ENCODE measurements at places on chromosomes 4 and X.

DNA sequence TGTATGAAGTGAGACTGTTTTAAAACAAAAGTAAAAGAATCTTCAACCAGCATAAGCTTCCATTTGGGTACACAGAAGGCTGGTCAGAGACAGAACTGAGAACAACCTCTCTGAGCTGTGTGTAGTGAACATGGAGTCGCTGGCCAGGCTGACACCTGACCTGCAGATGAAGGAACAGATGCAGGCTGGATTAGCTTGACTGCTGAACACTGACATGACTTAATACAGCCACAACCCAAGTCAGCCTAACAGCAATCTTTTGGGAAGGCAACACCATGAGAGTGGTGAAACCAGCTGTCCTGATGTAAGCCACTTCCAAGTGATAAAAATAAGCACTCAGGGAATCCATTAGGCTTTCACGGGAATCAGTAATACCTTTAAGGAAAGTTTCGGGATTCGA lies 10.1 kb downstream of the SCARB2 start:
- no peak overlapping the region for H3K4me3 ChIP-seq
- H3K27me3 ChIP-seq: no peaks in the 10 kb centered on the region
- H3K27ac ChIP-seq: no peak overlapping the region
- no peaks in the 10 kb centered on the region for H3K36me3 ChIP-seq

DNA sequence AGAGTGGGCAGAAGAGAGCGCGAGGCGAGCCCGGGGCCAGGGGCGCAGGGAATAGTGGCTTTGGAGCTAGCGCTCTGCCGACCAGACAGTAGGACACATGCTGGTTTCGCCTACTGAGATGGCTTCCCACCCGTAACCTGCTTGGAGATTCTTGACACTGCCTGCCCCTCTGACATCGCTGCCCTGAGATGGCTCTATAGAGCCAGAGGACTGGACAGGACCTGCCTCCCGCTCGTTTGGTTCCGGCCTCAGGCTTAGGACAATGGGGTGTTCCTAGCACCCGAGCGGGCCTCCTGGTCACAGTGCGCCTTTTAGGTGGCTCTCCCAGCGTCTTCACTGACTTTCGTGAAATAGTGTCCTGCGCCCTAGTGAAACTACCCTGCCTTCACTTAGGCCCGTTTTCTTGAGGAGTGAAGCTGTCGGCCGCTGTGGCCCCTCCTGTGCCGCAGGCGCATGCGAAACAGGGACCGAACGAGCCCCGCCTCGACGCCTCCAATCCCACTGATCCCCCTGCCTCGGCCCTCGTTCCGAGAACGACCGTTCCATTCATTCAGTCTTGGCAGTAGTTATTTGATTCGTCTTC lies 608 bp downstream of the TAF1 start:
- H3K36me3 ChIP-seq: no peaks in the 10 kb centered on the region
- peak; percentile 33 for DNase-seq
- H3K27me3 ChIP-seq: no peaks in the 10 kb centered on the region

DNA sequence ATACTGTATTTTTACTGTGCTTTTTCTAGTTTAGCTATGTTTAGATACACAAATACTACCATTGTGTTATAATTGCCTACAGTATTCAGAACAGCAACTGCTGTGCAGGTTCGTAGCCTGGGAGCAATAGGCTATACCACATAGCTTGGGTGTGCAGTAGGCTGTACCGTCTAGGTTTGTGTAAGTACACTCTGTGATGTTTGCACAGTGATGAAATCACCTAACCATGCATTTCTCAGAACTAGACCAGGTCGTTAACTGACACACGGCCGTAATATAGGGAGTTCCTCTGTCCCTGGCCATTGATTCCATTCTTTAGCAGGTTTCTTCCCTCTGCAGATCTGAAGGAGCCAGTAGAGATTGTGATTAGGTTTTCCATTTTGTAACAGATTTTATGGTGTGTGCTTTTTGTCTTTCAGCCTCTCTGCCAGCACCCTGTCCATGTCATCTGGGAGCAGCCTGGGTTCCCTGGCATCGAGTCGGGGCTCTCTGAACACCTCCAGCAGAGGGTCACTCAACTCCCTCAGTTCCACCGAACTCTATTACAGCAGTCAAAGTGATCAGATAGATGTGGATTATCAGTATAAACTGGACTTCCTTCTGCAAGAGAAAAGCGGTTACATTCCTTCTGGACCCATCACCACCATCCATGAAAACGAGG lies 59.5 kb downstream of the CLDN22 start:
- no peaks in the 10 kb centered on the region for H3K4me1 ChIP-seq
- no peak for DNase-seq
- H3K27ac ChIP-seq: no peak overlapping the region
- H3K36me3 ChIP-seq: no peaks in the 10 kb centered on the region

- H3K4me3 ChIP-seq: no peak overlapping the region
- no peaks in the 10 kb centered on the region for H3K27me3 ChIP-seq
- DNase-seq: no peak
Observed at GRCh38 chr4:153997516-153997915, 208.6 kb upstream of the SFRP2 start.

GRCh38 chr4:102843273-102843672 lies 15.9 kb upstream of the UBE2D3 start:
- no peak overlapping the region for H3K4me3 ChIP-seq
- H3K27ac ChIP-seq: no peak overlapping the region
- H3K27me3 ChIP-seq: no peaks in the 10 kb centered on the region
- no peaks in the 10 kb centered on the region for H3K4me1 ChIP-seq
- H3K36me3 ChIP-seq: no peaks in the 10 kb centered on the region

Data from testis (tissue), 5 donors.